ENCODE measurements at places on chromosomes 16 and 17. TPM values are rescaled to one million over a fixed set of nuclear protein-coding genes. Genes with fewer than 3 reads are reported as not detected.

DNA sequence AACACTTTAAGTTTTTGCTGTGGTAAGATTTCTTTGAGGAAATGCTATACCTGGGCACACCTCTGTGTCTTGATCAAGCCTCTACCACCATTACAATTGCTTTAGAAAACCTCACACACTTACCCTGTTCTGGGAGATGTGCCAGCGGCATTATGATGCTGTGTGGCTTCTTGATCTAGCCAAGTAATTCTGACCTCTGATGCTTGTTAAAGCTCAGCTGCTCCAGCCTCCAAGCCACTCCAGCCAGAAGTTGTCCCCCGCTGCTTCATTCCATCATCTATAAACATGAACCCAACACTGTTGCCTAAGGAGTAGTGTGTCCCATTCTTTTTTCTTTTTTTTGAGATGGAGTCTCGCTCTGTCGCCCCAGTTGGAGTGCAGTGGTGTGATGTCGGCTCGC, 60.1 kb downstream of the CYLD start:
- H3K27me3 ChIP-seq = no peaks in the 10 kb centered on the region
- DNase-seq = no peak
- H3K27ac ChIP-seq = no peak overlapping the region
- no peaks in the 10 kb centered on the region for H3K4me1 ChIP-seq

- H3K27me3 ChIP-seq = no peaks in the 10 kb centered on the region
- no peak for DNase-seq
- H3K27ac ChIP-seq = no peak overlapping the region
- no peak overlapping the region for H3K4me3 ChIP-seq
- no peaks in the 10 kb centered on the region for H3K4me1 ChIP-seq
- no peaks in the 10 kb centered on the region for H3K36me3 ChIP-seq
These were observed 24.3 kb downstream of the LITAF start for GRCh38 chr16:11562411-11562810.

- H3K36me3 ChIP-seq = no peaks in the 10 kb centered on the region
- H3K27ac ChIP-seq = peak overlapping the region; percentile 71
- H3K4me1 ChIP-seq = peaks cover 29% of the 10 kb centered on the region
- peak; percentile 73 for DNase-seq
- no peak overlapping the region for H3K4me3 ChIP-seq
These were observed 2.9 kb downstream of the ACSF2 start for GRCh38 chr17:50428831-50429424.

- H3K27ac ChIP-seq = no peak overlapping the region
- no peak overlapping the region for H3K4me3 ChIP-seq
- DNase-seq = no peak
- peaks cover 7% of the 10 kb centered on the region for H3K36me3 ChIP-seq
These were observed 18.9 kb downstream of the UTP6 start for GRCh38 chr17:31882571-31882970.

DNA sequence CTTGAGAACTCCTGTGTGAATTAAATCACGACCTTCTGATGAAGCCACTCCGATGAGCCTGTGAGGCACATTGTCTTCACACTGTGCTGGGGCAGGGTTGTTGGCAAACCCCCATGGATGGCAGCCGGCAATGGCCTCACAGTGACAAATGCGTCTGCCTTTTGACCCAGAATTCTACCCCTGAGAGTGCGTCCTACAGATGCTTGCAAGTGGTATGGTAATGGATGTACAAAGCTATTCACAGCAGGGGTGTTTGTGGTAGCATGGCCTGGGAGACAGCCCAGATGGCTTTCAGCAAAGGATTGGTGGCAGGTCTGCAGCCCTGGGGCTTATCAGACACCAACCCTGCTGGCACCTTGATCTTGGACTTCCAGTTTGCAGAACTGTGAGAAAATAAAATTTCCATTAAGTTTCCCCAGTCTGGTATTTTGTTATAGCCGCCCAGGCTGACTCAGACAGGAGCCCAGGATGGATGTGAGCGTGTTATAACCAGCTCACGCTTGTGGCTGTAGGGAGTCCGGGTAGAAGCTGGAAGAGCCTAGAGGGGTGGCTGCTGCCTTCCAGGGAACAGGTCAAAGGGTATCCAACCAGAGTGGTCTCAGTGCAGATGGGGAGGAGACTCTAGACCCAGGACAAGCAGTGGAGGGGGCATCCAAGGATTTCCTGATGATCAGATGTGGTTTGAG, 10.1 kb downstream of the AFMID start:
- H3K36me3 ChIP-seq = peaks cover 54% of the 10 kb centered on the region
- DNase-seq = no peak
- no peaks in the 10 kb centered on the region for H3K27me3 ChIP-seq
- no peak overlapping the region for H3K27ac ChIP-seq
- H3K4me3 ChIP-seq = no peak overlapping the region
- no peaks in the 10 kb centered on the region for H3K4me1 ChIP-seq

- no peak overlapping the region for H3K27ac ChIP-seq
- H3K4me3 ChIP-seq = no peak overlapping the region
- no peak for DNase-seq
- no peaks in the 10 kb centered on the region for H3K27me3 ChIP-seq
- H3K36me3 ChIP-seq = no peaks in the 10 kb centered on the region
These were observed 128.3 kb downstream of the AXIN2 start for GRCh38 chr17:65433157-65433556.

DNA sequence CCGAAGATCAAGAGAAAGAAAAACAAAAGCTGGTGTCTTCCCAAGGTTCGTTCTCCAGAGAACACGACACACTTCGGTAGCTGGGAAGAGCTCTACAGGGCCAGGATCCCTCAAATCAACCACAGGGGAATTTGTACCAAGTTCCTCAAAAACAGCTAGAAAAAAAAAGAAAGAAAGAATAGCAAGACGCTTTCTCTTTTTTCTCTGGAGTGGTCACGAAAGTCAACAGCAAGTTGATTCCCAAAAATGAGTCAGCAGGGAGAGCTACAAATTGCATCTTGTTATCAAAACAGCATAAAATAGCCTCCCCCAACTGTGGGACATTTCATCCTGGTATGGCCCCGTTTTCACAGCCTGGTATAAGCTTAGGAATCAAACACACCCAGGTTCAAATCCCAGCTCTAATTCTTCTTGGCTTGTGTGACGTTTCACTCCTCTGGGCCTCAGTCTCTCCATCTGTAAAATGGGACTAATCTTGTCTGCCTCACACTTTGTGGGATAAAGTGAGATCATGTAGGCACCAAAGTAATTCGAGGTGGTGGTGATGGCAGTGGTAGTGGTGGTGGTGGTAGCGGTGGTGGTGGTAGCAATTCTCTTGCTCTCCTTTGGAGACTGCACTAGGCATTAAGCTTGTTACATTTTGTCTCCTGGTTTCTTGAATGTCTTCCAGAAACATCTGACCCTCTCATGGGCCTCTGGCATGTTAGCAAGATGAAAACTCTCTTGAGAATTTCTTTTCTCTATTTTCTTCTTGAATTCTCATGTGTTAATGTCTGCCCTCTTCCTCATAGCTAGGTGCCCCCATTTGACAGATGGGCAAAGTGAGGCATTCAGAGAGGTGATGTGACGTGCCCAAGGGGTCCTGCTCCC, 988 bp upstream of the IL21R start:
- H3K4me1 ChIP-seq = no peaks in the 10 kb centered on the region
- H3K27ac ChIP-seq = no peak overlapping the region
- no peak for DNase-seq
- H3K27me3 ChIP-seq = no peaks in the 10 kb centered on the region
- no peaks in the 10 kb centered on the region for H3K36me3 ChIP-seq

DNA sequence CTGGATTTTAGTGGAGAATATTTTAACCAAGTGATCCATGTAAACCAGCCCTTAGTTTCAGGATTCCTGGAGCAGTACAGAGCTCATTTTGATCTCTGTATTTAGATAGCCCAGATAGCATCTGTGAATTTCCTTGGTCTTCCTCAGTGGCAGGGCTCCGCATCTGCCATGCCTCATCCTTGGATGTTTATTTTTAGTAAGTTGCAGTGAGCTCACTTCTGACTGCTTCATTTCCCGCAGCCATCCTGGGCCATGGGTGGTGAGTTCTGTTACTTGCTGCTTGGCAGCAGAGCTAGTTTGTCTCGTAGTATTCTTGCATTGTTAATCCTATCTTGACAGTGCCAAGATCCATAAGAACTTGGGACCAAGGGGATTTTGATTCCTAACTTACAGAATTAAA, 33.7 kb downstream of the IST1 start:
- H3K4me3 ChIP-seq = no peak overlapping the region
- H3K27ac ChIP-seq = no peak overlapping the region
- no peak for DNase-seq
- H3K4me1 ChIP-seq = no peaks in the 10 kb centered on the region

- no peak overlapping the region for H3K27ac ChIP-seq
- no peak overlapping the region for H3K4me3 ChIP-seq
- no peaks in the 10 kb centered on the region for H3K36me3 ChIP-seq
These were observed 177.4 kb upstream of the CDH5 start for GRCh38 chr16:66188917-66189725.

GRCh38 chr16:85136702-85137322, 24.5 kb upstream of the CIBAR2 start:
- H3K27ac ChIP-seq = peak overlapping the region; percentile 67
- H3K36me3 ChIP-seq = no peaks in the 10 kb centered on the region
- peak overlapping the region; percentile 23 for H3K4me3 ChIP-seq

DNA sequence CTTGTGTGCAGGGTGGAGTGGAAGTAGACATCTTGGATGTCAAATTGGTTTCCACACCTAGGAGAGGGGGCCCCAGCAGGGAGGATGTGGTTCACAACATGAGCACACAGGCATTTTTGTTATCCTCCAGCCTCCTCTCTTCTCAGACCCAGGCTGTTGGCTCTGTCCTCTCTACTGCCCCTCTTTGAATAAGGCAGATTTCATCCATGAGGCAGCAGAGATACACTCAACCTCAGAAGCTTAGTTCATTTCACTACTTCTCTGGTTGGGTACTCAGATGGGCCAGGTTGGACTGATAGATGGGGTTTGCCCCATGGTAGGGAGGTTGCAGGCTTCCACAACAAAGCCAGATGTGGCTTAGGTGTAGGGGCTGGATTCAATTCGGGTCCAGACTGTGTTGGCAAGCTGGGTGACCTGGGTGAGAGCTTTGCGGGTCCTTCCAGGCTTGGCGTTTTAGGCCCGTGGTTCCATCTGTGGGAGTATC, 22.2 kb upstream of the NFATC3 start:
- no peaks in the 10 kb centered on the region for H3K4me1 ChIP-seq
- no peaks in the 10 kb centered on the region for H3K27me3 ChIP-seq

DNA sequence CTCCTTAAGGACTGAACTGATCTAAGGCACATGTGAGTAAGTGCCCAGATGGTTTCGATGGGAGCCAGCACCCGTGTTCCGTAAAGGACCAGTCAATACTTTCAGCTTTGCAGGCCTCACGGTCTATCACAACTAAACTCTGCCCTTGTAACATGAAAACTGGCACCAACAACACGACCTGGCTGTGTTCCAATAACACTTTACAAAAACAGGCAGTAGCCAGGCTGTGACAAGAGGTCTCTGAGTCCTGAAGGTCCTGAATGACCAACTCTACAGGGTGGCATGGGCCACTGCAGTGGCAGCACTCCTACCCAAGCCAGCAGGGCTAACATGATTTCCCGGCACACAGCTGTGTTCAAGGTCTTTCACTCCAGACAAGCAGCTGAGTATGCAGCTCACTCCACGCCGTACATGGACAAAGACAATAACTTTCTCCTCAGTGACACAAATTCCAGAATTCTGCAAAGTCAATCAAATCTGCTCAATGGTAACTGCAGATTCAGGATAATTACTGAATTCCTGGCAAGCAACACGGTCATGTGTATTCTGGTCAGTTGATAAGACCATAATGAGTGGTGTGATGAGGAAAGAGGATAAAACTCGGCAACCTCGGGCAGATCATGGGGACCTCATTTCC, 15.3 kb downstream of the NPLOC4 start:
- DNase-seq = peak; percentile 33
- no peaks in the 10 kb centered on the region for H3K27me3 ChIP-seq
- H3K4me1 ChIP-seq = peaks cover 19% of the 10 kb centered on the region

PERCC1 gene
- not detected for total RNA-seq

CTRB1 gene
- total RNA-seq = not detected

RHBDL3 gene
- total RNA-seq = not detected

GCSH gene
- total RNA-seq = 41.8 TPM

All from right lobe of liver (tissue), 6 donors.